Right lobe of liver (tissue), 6 donors: ENCODE measurements at places on chromosomes 2 and 18.

DNA sequence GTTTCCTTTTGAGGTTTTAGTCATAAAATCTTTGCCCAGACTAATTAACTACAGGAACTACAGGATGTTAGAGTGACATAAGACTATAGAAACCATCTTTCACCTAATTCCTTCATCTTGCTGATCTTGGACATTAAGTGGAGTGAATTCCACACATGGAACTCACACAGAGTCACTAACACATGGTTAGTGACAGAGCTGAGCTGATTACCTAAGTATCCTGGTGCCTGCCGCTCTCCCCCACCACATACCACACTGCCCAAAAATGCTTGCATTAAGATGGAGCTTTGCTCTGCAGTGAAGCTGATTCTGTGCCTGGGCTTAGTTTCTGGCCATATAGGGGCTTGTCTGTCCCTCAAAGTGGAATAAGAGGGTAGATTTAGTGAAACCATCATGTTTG is 332.9 kb upstream of the NT5C1B start:
- DNase-seq: no peak

DNA sequence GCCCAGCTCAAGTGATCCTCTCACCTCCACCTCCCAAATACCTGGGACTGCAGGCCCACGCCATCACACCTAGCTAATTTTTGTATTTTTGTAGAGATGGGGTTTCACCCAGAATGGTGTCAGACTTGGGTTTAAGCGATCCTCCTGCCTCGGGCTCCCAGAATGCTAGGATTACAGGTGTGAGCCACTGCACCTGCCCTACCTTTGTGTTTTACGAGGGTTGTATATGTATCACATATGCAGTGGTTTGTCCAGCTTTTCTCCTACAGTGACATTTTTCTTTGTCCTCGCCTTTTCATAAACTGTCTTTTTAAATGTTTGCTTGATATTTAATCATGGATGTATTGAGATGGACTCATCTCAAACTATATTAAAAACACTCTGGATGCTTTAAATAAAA is 38.5 kb downstream of the AGAP1 start:
- DNase-seq: peak; percentile 7

DNA sequence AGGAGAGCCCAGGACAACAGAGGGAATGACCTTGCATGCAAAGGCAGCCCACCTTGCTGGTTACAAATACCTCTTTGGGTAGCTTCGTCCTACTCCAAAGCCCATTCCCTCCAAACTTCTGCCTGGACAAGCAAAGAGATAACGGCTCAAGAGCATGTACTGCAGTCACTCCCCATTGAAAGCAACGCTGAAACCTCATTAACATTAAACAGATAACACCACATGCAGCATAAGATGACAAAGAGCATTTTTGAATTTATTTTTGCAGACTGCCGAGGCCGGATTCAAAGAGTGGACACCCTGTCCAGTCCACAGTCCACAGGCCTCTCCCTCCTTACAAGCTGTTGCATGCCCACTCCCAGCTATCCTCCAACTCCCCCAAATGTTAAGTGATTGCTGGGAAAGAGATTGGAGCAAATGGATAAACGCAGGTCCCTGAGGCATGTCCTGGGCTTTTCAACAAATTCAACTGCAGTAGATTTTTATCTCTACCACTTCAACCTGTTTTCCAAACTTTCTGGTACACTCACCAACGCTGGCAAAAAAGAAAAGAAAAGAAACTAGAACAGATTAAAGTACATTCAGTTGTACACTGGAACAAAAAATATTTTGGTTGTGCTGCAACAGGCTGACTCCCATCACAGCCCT is 40.1 kb downstream of the MREG start:
- DNase-seq: no peak

GRCh38 chr2:171924170-171924942 is 2.1 kb downstream of the HAT1 start:
- no peak for DNase-seq

GRCh38 chr2:980176-980575 is 29.5 kb downstream of the SNTG2 start:
- no peak for DNase-seq

- DNase-seq: no peak
Measured at GRCh38 chr18:79682894-79683625, 3.5 kb downstream of the CTDP1 start.

DNA sequence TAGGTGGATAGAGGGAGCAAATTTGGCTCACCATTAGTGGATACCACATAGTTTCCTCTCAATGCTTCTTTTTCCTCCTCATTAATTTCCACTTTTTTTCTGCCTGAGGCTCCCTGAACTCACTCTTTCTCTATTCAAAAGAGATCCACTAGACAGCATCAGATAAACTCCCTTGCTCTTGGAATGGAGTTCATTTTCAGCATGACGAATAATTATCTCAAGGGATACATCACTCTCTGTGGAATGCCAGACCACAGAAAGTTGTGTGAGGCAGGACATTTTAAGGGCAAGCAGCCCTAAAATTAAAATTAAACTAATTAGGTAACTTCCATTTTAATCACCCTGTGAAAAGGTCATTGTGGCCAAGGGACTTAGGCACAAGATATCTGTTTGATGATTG is 1920.1 kb upstream of the CELF4 start:
- no peak for DNase-seq

GRCh38 chr2:234641086-234641485 is 144.2 kb upstream of the ARL4C start:
- DNase-seq: no peak

DNA sequence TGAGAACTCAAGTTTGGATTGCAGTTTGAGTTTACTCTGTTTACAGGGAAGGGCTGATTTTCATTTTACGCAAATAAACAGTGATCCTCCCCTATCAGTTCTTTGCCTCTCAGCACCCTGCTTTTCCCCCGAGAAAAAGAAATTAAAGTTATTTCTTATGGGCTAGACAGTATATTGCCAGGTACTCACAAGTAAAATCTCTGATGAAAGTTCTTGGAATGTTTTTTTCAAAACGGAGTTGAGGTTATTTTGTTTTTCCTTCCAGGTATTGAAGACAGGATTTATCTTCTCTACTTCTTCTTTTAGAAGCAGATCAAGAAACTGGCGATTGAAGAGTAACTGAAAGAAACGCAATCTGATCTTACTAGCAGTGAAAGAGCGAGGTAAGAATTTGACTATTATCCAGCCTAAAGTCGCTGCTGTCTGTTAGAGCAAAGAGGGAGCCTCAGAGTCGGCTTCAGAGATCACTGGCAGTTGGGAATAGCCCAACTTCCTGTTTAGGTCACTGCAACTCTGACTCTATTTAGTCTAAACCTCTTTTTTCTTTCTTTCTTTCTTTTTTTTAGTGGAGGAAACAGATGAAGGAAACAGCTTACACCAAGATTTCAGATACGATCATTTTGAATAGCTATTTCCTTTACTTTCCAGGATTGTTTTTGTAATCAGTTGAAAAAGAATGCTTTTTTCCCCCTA is at the start of gene TFPI:
Gene TFPI, minus strand, starts transcription at position 425 of the 693 bp plus-strand sequence. CDS start 50,667 bp downstream, outside the sequence.
- no peak for DNase-seq

DNA sequence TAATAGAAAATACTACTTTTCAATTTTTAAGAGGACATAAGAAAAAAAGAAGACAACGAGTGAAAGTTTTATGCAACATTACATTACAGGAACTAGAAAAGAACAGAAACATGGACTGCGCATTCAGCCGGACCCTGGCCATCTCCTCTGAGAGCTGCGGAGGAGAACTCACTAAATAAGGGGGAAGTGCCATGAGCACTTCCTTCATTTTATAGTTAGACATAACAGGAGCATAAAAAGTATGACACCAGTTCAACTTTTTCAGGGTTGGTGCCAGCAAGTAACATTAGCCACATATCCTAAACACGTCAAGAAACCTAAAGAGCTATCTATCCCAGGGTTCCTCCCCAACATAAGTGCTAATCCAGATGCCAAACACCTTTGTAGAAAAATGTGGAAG is 78.0 kb upstream of the SERTAD2 start:
- no peak for DNase-seq

DNA sequence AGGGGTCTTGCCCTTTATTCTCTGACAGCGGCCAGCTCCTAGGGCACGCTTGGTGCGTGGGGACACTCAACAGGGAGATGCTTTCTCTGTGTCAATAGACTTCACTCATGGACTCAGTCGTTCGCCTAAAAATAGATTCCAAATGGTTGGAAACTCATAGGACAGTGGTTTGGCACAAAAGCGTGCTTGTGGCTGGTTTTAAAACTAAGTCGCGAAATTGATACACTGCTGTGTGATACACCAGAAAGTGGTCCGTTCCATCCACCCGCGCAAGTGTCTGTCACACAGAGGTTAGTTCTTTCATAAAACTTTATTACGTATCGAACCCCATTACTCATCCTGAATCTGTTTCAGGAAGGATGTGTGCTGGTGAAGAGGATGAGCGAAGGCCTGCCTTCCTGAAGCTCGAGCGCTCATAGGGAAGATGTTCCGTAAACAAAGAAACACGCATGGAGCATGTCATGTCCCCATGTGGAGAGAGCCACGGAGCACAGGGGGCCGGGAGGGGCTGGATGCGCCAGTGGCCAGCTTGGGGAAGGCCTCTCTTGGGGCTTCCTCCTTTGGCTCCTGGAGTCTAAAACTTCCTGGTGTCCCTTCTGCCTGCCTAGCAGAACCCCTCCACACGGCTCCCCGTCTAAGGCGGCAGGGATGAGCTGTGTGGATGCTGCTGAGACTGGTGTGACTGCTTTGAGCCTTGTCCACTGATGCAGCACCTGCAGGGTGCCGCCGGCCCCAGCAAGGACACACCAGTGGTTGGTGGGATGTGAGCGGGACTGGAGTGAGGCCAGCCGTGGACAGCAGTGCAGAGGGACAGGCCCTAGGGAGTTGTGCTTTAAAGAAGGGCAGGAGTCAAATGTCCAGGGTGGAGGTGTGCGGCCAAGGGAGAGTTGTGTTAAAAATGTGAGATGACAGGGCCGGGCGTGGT is 207.2 kb downstream of the GBX2 start:
- no peak for DNase-seq

DNA sequence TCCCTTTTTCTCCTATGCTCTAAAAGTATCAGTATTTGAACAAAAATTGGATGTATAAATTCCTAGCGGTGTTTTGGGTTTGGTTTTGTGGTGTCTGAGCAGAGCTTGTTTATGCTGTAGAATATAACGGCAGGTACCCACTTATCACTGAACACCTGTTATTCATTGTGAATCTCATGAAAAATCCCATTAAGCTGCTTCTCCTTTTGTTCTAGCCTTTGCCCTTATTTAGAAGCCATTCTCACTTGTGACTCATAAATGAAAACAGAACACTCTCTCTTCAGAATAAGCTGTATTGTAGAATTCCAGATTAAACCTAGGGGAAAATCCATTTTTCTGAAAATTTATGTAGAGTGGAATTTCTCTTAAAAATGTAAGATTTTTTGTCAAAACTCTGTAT is 104.0 kb downstream of the PRPF40A start:
- DNase-seq: no peak

DNA sequence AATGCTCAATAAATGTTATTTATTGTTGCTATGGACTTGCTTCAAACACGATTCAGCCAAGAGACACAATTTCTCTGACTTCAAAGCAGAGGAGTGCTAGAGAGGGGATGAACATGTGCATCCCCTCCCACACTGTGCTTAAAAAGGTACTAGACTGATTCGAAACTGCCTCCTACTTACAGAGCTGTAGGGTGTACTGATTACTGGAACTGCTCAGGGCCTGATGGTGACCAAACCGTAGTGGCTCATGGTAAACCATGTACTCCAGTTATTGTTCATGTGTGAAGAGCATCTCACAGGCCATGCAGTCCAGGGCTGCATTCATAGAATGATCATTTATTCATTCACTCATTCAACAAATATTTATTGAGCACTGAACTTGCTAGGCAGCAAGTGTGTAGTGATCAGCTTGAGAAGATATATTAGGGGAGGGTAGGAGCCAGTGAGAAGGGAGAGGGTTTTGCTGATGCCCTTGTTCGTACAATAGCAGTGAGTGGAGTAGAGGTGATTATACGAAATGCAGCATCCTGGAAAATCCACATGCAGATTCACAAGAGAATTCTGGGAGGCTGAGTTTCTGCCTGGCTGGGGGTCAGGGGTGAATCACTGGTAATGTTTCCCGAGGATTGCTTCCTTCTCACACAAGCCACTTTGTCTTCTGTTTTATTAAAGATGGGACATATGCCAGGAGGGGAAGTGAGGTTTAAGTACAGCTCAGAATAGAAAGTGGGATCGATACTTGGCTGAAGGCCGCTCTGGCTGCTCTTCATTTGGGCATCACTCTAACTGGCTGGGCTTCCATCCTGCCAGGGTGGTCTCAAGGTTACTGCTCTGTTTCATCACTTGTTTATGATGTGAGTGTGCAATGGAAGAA is 245.4 kb downstream of the RAD51AP2 start:
- no peak for DNase-seq

GRCh38 chr2:191543708-191544107 is 134.2 kb upstream of the NABP1 start:
- no peak for DNase-seq

DNA sequence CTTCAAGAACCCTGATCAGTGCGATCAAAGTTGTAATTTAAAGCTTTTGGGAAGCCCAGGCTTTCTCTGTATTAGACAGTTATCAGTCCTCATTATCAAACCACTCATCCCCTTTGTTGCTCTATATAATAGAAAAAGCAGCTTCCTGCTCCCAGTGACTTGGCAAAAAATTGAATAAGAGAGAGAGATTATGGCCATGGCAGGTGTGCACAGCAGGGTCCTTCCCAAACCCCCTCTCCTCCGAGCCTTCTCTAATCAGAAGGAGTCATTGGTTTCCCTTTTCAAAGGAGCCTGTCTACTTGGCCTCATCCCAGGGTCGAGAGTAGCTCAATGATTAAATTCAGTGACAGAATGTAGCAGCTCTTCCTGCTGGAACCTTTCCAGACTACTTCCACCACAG is 81.5 kb downstream of the SEMA4F start:
- no peak for DNase-seq

- DNase-seq: no peak
Measured at GRCh38 chr2:105321875-105322646, 7.5 kb downstream of the TGFBRAP1 start.

GRCh38 chr2:161177969-161178368 is 17.7 kb downstream of the TANK start:
- no peak for DNase-seq

GRCh38 chr2:181586569-181587081 is 70.3 kb downstream of the CERKL start:
- no peak for DNase-seq

GRCh38 chr2:132465917-132466316 is 49.3 kb downstream of the GPR39 start:
- no peak for DNase-seq

DNA sequence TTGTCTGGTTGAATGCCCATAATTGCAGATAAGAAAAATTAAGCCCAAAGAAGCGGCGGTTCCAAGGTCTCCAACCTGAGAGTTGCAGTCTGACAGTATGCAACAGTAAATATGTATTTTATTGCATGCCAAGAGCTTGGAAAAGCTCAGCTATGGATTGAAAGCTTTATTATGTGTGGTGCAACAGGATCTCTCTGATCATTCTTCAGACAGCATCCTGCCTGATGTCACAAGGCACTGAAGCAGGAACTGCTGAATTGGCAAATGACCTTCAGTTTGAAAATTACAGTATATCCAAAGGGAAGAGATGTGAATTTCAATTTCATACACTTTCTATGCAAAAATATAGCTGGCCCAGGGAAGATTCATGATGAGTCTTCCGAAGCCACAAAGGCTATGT is 42.5 kb downstream of the DOCK10 start:
- DNase-seq: no peak
